ENCODE measurements at places on chromosomes 11 and 22.

DNA sequence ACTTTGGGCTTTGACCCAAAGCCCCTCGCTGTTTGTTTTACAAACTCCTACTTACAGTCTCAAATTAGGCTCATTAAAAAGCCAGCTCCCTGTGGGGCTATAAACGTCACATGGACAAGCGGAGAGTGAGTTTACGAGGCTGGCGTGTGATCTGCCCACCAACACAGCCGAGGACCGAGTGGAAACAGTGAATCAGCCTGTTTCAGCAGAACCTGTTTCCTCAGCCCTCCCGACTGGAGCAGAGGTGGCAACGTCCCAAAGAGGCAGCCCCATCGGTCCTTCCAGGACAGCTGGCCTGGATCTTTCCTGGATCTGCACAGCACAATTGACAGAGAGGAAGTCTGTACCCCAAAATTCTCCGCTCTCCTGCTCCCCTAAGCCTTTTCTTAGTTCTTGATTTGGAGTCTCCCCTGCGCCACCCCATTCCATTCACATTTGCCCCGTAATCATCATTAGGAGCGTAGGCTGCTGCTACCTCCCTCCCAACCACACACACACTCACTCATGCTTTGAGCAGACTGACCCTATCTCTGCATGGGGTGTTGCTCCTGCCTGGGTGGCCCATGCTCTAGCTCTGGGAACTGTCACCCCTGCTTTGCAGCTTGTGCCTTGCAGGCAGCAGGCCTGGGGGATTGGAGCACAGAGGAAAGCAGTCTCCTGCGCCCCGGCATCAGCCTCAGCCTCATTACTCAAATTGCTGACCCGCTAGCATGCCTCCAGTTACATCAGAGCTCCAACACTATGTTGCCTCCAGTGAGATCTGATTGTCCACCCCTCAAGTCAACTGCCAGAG is 117.8 kb downstream of the NAT10 start:
- no peak overlapping the region for H3K4me3 ChIP-seq
- no peaks in the 10 kb centered on the region for H3K27me3 ChIP-seq
- no peaks in the 10 kb centered on the region for H3K36me3 ChIP-seq
- no peak overlapping the region for H3K27ac ChIP-seq
- no peaks in the 10 kb centered on the region for H3K4me1 ChIP-seq
- DNase-seq = no peak

DNA sequence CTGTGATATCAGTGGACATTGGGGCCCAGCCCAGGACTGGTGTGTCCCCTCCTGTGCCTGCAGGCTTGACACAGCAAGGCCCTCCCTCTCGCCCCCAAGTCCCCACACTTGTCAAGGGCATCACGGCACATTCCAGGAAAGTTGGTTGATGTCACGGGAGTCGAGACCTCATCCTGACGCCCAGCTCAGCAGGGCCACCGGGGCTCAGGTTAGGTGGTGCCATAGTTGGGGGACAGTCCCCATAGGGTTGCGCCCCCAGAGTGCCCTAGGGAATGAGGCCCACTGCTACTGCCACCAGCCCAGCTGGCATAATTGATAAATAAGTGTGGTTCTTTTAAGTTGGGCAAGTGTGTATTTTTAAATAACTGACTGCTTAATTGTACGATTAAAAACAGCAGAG is 28.3 kb upstream of the GRAMD4 start:
- no peaks in the 10 kb centered on the region for H3K27me3 ChIP-seq
- peaks cover 7% of the 10 kb centered on the region for H3K4me1 ChIP-seq
- H3K36me3 ChIP-seq = no peaks in the 10 kb centered on the region
- H3K27ac ChIP-seq = no peak overlapping the region
- no peak for DNase-seq

- no peaks in the 10 kb centered on the region for H3K36me3 ChIP-seq
- no peaks in the 10 kb centered on the region for H3K4me1 ChIP-seq
- no peak overlapping the region for H3K27ac ChIP-seq
- H3K27me3 ChIP-seq = no peaks in the 10 kb centered on the region
- DNase-seq = no peak
- H3K4me3 ChIP-seq = no peak overlapping the region
Measured at GRCh38 chr11:36041988-36042611, 98.2 kb downstream of the LDLRAD3 start.

DNA sequence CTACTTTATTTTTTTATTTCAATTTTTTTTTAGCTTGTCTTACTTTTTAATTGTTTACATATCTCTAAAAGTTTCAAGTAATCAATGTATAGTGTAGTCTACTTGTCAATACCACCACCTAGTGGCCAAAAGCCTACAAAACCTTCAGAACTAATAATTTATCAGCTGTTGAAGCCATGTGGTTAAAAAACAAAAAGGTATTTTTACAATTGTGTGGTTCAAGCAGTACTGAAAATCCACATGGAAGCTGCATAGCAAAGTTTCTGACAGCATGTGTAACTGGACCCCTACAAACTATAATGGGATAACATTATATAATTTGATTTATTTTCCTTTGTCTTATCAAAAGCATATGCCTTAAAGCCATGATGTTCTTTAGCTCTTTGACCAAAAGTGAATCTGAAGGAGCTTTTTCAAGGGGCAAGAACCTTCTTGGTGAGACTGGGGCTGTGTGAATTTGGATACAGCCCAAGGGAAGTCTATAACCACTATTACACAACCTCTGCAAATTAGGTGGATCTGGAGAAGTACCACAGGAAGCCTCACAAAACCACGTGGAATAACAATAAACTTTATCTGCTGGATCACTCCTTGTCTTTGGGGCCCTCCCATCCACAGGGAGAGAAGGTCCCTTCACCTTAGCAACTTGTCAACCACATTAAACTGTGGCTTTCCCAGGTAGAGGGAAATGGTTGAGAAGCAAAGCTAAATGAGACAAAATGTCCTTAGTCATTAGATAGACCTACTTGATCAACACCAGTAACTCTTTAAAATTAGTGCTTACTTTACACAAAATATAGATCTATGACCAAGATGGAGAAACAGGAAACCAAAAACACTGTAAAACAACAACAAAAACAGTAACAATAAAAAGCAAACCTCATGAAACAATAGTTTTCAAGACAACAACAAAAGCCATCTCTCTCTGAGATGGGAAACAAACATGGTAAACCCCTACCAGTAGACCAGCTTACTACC is 9.9 kb downstream of the NARS2 start:
- no peak for DNase-seq
- H3K4me3 ChIP-seq = no peak overlapping the region
- H3K27ac ChIP-seq = no peak overlapping the region
- no peaks in the 10 kb centered on the region for H3K4me1 ChIP-seq

DNA sequence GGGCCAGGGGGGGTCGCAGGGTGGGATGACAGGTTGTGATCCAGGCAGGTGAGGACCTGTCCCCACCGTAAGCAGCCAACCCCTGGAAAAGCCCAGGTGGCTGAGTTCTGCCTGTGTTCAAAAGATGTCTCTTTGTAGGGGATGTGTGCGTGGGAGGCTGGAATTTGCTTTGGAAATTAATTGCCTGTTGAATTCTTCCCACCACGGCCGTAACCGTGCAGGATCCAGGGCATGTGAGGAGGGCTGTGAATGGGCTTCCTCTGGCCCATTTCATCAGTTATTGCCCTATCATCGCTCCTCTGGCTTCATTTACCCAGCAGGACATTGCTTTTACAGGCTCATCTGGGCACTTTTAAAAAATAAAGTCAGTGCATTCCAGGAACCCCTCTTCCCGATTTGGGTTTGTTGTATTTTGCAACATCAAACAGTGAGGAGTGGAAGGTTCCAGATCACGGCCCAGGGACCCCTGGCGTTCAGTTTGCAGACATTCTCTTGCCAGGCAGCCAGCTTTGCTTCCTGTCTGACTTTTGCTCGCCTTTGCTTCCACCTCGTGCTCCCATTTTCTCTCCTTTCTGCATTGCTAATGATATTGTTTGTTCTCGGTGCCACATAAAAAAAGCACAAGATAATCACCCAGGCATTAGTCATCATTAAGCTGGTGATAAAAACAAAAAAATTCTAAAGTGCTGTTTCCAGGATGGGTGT is 1306.6 kb downstream of the BRD1 start:
- H3K27me3 ChIP-seq = no peaks in the 10 kb centered on the region
- H3K36me3 ChIP-seq = no peaks in the 10 kb centered on the region
- H3K4me3 ChIP-seq = no peak overlapping the region
- H3K4me1 ChIP-seq = no peaks in the 10 kb centered on the region
- H3K27ac ChIP-seq = no peak overlapping the region
- DNase-seq = no peak

- H3K4me1 ChIP-seq = no peaks in the 10 kb centered on the region
- no peak for DNase-seq
- H3K4me3 ChIP-seq = no peak overlapping the region
- H3K36me3 ChIP-seq = no peaks in the 10 kb centered on the region
- no peaks in the 10 kb centered on the region for H3K27me3 ChIP-seq
Measured at GRCh38 chr11:46451759-46452158, 60.2 kb upstream of the CHRM4 start.

GRCh38 chr22:44925465-44926123 is 84.2 kb downstream of the PHF21B start:
- DNase-seq = no peak
- H3K27me3 ChIP-seq = no peaks in the 10 kb centered on the region
- no peaks in the 10 kb centered on the region for H3K36me3 ChIP-seq
- no peak overlapping the region for H3K27ac ChIP-seq
- H3K4me3 ChIP-seq = no peak overlapping the region

GRCh38 chr11:123033895-123034294 is 28.0 kb downstream of the HSPA8 start:
- no peaks in the 10 kb centered on the region for H3K4me1 ChIP-seq
- DNase-seq = no peak
- no peak overlapping the region for H3K4me3 ChIP-seq
- H3K36me3 ChIP-seq = no peaks in the 10 kb centered on the region

- no peaks in the 10 kb centered on the region for H3K36me3 ChIP-seq
- H3K4me1 ChIP-seq = no peaks in the 10 kb centered on the region
- H3K27ac ChIP-seq = no peak overlapping the region
- no peaks in the 10 kb centered on the region for H3K27me3 ChIP-seq
- DNase-seq = no peak
Measured at GRCh38 chr11:29679996-29680395, 336.8 kb downstream of the KCNA4 start.

DNA sequence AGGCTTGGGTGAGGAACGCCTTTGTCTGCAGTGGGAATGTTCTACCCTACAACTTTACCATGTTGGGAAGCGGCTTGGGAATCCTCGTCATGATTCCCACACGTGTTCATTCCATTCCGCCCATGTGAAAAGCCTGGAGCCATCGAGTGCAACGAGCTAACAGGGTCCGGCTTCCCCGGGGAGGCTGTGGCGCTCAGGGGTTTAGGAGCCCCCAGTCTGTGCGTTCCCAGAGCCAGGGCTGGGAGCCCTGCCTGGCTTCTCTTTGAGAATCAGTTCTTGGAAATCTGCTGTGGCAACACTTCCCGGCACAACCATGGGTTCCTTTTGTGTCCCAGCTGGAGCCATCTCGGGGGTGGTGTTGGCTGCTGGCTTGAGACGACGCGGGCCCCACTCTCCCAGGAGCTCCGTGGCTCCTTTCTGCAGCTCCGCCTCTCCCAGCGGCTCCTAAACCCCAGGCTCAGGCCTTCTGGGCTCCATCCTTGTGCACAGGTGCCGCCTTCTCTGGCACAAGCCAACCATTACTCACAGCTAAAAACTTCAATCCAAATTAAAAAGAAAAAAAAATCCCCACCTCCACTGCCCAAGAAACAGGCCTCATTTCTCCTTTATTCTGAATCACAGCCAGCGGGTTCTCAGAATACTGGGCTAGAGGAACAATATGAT is 18.7 kb upstream of the PPFIA1 start:
- no peaks in the 10 kb centered on the region for H3K36me3 ChIP-seq
- H3K4me3 ChIP-seq = no peak overlapping the region
- no peak overlapping the region for H3K27ac ChIP-seq
- no peak for DNase-seq

DNA sequence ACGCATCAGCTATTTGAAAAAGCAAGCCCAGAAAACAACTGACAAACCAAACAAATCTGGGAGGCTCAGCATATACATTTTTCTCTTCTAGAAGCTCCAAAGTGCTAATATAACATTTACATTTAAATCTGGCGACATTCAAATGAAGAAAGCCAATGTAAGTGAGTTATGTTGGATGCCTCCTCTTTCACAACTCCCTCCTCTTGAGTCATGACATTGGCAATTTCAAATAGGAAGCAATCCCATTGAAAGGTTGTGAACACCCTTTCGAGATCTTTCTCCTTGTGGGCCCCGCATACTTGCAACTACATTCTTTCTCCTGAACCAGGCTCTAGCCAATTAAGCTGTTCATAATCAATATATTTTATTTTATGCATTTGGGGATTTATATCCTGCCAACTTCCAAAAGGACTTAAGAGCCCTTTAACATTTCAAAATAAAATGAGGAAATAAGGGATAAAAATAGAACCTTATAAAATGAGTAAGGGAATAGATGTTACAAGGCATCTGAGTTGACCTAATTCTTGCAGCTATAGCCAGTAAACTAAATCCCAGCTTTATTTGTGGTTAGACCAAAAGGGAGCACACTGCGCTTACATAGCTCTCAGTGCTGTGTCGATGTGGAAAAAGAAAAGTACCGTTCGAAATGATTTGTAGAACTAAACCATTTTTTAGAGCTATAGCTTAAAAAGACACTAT is 129.5 kb upstream of the SESN3 start:
- no peak overlapping the region for H3K27ac ChIP-seq
- H3K4me3 ChIP-seq = no peak overlapping the region
- H3K36me3 ChIP-seq = no peaks in the 10 kb centered on the region
- no peak for DNase-seq
- H3K4me1 ChIP-seq = no peaks in the 10 kb centered on the region

- no peak overlapping the region for H3K27ac ChIP-seq
- no peak for DNase-seq
- peaks cover 4% of the 10 kb centered on the region for H3K27me3 ChIP-seq
- H3K36me3 ChIP-seq = no peaks in the 10 kb centered on the region
Measured at GRCh38 chr22:50146439-50147238, 23.9 kb upstream of the PANX2 start.

DNA sequence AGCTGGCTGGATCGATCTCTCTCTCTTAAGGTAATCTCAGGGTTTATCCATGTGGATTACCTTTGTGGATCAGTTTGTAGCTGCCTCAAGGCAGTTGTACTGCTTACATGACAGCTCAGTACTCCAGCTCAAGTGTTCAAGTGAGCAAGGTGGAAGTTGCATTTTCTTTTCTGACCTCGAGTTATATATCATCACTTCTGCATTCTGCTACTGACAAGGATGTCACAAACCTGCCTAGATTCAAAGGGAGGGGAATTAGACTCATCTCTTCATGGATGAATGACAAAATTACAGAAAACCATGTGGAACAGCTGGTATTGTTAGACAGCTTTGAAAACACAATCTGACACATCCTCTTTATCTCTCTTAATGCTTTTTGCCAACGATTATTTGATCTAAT is 6.1 kb upstream of the TCN2 start:
- H3K27ac ChIP-seq = no peak overlapping the region
- no peaks in the 10 kb centered on the region for H3K36me3 ChIP-seq
- no peaks in the 10 kb centered on the region for H3K4me1 ChIP-seq
- DNase-seq = no peak
- H3K27me3 ChIP-seq = no peaks in the 10 kb centered on the region
